ENCODE measurements at places on chromosomes 13 and 19.

DNA sequence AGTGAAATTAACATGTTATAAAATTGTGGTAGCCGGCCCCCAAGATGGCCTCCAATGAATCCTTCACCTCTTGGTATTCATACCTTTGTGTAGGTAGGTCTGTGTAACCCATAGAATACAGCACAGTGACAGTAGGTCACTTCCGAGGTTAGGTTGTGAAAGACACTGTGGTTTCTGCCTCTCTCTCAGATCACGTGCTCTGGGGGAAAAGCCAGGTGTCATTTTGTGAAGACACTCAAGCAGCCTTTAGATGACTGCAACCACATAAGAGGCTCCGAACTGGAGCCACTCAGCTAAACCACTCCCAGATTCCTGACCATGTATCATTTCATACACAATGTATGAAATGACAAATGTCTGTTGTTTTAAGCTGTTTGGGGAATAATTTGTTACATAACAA is 9.8 kb upstream of the USPL1 start:
- no peak for DNase-seq

- DNase-seq, result no peak
Measured at GRCh38 chr13:107421028-107421427, 794.3 kb downstream of the LIG4 start.

- DNase-seq, result no peak
Measured at GRCh38 chr13:62473190-62473943, 1057.7 kb upstream of the PCDH20 start.

- DNase-seq, result no peak
Measured at GRCh38 chr19:11191273-11191755, 6.0 kb downstream of the KANK2 start.

- DNase-seq, result no peak
Measured at GRCh38 chr19:18429717-18430416, 8.1 kb downstream of the ISYNA1 start.

DNA sequence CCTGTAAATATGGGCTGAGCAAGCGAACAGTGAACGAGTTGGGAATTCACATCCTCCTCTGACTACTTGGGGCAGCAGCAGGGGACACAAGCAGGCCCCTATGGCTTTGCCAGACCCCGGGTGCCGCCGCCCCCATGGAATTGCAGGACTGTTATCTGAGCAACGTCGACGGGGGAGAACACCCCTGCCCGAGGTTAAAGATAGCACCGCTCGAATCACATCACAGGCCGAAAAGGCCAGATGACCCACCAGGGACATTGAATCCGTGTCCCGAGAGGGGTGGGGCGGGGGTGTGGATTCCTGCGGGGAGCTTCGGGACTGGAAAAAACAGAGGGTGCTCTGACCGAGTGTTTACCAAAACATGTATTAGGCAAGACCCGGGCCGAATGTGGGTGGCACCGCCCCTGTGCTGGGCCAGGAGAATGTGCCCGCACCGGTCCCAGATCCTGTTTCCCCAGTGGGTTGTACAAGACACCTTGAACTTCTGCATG is 9.1 kb downstream of the FEM1A start:
- DNase-seq, result no peak

DNA sequence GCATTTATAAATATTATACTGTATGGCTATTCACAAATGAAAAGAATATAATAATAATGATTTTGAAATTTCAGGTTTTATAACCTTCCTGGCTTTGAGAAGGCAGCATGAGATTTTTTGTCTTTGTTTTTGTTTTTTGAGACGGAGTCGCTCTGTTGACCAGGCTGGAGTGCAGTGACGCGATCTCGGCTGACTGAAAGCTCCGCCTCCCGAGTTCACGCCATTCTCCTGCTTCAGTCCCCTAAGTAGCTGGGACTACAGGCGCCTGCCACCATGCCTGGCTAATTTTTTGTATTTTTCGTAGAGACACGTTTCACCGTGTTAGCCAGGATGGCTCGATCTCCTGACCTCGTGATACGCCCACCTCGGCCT is 64.1 kb downstream of the ZNF429 start:
- DNase-seq, result no peak

DNA sequence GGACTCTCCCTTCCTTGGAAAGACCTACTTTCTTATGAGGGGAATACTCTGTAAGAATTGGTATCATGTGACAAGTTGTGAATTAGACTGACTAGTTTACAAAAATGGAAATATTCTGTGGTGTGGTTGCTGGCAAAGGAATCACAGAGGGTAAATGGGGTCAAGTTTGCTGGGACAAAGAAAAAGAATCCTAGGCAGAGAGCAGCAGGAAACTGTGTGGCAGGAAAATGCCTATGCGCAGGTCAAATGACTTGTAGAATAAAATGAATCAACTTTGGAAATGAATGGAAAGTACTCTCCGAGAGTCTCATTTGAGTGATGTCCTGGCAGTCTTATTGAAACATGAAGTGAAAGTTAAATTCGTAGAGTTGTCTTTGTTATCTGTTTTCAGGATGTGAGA is 1250.7 kb downstream of the UQCRFS1 start:
- DNase-seq, result no peak

- no peak for DNase-seq
Measured at GRCh38 chr13:65293530-65294198, 1936.5 kb downstream of the PCDH9 start.

GRCh38 chr19:55015126-55015525 is 22.9 kb downstream of the GP6 start:
- DNase-seq, result no peak

DNA sequence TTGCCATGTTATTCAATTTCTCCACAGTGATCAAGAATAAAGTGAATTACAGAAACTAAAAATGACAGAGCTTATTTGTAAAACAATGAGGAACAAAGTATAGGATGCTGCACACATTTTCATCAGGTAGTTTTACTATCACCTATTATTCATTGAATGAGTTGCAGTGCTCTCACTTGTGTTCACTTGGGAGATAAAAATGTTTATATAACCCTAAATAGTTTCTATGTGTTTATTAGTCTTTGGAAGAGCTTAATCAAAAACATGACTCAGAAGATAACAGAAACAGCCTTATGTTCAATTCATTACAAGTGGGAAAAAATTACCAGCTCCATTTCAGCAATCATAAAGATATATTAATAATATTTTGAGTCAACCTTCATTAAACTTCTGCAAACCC is 796.2 kb downstream of the SLITRK1 start:
- no peak for DNase-seq

DNA sequence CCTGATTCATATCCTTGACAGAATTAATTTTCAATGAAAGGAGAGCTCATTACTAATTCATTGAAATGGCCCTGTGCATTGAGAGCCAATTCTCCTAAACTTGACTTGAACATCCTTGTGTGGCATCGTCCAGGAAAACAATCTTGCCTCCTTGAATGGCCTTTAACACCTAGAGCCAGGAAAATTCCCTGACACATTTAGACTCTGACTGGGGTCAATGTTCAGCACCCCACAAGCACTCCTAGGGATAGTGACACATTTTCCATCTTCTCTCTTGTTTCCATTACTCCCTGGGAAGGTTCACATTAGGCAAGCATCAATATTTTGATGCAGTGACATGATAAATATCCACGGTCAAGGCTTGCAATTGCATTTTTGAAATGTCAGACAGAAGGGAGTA is 218.9 kb downstream of the LACC1 start:
- DNase-seq, result no peak

DNA sequence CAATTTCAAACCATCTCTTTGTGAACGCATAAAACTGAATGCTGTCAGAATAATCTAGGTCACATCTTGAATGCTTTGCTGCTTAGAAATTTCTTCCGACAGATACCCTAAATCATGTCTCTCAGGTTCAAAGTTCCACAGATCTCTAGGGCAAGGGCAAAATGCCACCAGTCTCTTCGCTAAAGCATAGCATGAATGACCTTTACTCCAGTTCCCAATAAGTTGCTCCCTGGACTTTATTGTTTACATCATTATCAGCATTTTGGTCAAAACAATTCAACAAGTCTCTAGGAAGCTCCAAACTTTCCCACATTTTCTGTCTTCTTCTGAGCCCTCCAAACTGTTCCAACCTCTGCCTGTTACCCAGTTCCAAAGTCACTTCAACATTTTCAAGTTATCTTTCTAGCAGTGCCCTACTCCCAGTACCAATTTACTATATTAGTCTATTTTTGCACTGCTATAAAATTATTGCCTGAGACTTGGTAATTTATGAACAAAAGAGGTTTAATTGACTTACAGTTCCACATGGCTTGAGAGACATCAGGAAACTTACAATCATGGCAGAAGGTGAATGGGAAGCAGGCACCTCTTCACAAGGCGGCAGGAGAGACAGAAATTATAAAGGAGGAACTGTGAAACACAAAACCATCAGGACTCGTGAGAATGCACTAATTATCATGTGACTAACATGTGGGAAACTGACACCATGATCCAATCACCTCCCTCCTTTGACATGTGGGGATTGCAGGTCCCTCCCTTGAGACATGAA is 77.0 kb downstream of the SPRY2 start:
- no peak for DNase-seq

- DNase-seq, result no peak
Measured at GRCh38 chr13:112978561-112979405, 9.8 kb downstream of the MCF2L start.

GRCh38 chr19:43634506-43634871 is 5.2 kb downstream of the CADM4 start:
- DNase-seq, result no peak

DNA sequence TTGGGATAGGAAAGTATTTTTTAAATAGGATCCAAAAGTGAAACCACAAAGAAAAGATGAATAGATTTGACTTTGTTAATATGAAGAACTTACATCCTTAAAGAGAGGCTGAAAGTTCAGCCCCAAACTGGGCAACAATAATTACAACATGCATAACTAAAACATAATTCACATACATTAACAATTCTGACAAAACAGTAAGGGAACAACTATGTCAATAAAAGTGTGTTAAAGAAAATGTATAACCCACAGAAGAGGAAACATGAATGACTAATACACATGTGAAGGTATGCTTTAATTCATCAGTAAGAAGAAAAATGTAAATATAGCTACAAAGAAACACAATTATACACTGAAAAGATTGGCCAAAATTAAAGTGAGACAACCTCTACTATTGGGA is 1597.6 kb upstream of the MIR17HG start:
- DNase-seq, result no peak

GRCh38 chr19:38617764-38618589 is at the start of gene MAP4K1:
Gene MAP4K1, minus strand, starts transcription at chr19:38617953. Its CDS starts 58 bp downstream, at chr19:38617895.
- no peak for DNase-seq

- no peak for DNase-seq
Measured at GRCh38 chr13:51342706-51343105, 3.2 kb downstream of the SERPINE3 start.

DNA sequence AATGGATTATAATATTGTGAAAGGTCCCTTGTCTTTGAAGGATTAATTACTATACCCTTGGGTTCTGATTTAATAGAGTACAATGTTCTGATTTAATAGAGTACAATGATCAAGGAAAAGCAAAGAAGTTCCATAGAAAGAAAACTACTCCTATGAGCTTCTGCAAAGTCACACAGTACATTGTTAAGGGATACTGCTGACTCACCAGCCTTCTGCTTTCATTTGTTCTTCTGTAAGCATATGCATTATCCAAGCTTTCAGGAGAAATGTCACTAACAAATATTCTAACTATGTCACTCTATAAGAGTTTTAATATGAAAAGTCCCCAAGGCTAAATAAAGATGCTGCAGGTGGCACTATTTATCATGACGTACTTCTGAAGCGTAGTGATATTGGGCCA is 396.7 kb downstream of the RFC3 start:
- DNase-seq, result no peak

DNA sequence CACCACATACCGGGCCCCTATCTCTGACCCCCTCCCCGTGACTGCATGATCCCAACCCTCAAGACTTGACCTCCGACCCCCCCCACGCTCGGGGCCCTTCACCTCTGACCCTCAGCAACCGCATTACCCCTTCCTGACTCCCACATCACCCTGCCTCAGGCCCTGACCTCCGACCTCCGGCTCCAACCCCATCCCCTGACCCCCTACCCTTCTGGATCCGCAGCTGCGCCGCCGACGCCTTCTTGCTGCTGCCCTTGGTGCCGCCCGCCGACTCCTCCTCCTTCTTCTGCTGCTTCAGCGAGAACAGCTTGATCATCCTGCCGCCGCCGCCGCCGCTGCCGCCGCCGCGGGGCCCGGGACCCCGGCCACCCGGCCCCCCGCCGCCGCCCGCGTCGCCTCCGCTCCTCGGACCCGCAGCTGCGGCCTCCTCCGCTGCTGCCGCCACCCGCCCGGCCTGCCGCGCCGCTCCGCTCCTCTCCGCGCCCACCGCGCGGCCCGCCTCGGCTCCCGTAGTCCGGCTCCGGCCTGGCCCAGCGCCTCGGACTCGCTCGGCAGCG is at the start of gene UBE2M:
UBE2M (minus strand) TSS at position 546 of the 557 bp plus-strand sequence; CDS start at position 316, 230 bp downstream.
- DNase-seq, result no peak

DNA sequence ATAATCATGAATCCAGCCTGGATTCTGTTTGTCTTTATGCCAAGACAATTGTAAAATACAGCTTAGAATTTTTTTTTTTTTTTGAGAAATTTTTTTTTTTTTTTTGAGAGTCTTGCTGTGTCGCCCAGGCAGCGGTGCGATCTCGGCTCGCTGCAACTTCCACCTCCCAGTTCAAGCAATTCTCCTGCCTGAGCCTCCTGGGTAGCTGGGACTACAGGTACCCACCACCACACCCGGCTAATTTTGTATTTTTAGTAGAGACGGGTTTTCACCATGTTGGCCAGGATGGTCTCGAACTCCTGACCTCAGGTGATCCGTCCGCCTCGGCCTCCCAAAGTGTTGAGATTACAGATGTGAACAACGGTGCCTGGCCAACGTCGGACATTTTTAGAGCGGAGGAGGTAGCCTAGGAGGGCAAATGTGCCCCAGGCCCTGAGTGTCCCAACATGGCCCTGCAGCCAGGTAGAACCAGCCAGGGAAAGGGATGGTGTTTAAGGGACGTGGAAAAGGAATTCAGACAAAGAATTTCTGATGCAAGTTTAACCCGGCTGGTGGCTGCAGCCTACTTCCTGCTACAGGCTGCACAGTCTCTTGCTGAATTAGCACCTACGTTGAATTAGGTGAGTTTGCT is 89.8 kb downstream of the GNG7 start:
- no peak for DNase-seq

DNA sequence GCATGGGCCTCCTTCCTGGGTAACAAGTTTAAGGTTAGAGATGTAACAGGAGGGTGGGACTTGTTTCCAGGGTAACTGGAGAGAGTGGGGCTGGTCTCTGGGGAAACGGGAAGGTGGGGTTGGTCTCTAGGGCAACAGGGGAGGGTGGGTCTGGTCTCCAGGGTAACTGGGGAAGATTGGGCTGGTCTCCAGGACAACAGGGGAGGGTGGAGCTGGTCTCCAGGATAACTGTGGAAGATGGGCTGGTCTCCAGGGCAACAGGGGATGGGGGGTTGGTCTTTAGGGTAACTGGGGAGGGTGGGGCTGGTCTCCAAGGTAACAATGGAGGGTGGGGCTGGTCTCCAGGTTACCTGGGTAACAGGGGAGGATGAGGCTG is 36.5 kb downstream of the SPTBN4 start:
- DNase-seq, result no peak

- peak; percentile 87 for DNase-seq
Measured at GRCh38 chr19:6066661-6067646, 43.3 kb downstream of the RFX2 start.

GRCh38 chr19:5321066-5321642 is 19.5 kb downstream of the PTPRS start:
- no peak for DNase-seq

All from NCI-H2081 treated with DMSO at 0.1 percent for 48 hours (cell line).